NCI-H774 (cell line): ENCODE measurements at places on chromosomes 13 and 19.

GRCh38 chr19:13842291-13843103, 34.4 kb upstream of the NANOS3 start:
- DNase-seq: no peak

DNA sequence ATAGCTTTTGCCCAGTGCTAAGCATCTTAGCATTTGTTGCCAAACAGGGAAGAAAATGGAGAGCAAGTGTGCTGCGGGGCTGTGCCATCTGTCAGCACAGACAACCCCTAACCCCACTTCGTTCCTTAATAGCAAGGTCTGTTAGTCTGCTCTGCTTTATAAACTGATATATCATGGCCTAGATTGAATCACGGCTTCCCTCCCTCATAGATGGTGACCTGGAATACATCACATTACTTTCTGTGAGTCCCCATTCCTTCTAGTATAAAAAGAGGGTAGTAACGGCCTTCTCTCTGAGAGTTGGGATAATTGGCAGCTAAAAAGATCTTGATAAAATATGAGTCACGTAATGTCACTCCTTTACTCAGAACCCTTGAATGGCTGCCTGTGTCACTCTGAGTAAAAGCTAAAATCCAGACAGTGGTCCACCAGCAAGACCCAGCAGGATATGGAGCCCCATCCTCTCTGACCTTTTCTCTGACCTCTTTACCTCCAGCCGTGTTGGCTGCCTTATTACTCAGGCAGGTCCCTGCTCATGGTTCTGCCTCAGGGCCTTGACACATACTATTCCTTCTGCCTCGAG, 151.7 kb downstream of the DLEU7 start:
- no peak for DNase-seq

DNA sequence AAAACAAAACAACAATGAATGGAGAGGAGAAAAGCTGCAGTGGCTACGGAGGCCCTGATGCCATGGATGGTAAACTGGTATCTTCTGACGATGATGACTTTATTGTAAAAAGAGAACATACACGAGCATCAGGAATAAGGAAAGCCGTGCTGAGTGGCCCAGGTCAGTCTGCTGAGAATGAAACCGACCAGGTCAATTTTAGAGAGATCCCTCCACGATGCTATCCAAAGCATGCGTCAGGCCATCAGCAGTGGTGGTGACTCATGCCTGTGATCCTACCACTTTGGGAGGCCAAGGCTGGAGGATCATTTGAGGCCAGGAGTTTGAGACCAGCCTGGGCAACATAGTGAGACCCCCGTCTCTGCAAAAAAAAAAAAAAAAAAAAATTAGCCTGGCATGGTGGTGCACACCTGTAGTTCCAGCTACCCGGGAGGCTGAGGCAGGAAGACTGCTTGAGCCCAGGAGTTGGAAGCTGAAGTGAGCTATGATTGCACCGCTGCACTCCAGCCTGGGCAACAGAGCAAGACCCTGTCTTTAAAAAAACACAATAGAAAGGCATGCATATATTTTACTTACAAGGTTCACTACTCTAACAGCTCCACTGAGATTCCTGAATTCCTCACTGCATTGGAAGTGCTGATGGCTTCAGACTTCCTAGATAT, 62.3 kb downstream of the GADD45B start:
- no peak for DNase-seq

DNA sequence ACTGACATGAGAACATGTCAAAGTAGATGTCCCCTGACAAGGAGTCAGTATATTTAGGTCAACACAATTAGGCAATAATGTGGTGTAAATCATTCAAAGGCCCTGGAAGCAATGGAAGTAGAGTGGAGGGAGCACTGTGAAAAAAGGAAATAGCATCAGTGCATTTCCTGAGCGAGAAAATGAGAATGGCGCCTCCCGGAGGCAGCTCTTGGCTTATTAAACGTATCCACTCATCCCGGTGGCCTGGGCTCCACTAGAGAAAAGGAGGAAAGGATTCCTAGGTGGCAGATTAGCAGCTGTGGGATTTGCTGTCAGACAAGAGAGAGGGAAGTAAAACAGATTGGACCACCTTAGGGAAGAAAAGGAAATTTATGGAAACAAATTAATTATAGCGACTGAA, 173.7 kb upstream of the TMTC4 start:
- no peak for DNase-seq

GRCh38 chr13:44158881-44159632, 214.6 kb upstream of the SERP2 start:
- DNase-seq: no peak

DNA sequence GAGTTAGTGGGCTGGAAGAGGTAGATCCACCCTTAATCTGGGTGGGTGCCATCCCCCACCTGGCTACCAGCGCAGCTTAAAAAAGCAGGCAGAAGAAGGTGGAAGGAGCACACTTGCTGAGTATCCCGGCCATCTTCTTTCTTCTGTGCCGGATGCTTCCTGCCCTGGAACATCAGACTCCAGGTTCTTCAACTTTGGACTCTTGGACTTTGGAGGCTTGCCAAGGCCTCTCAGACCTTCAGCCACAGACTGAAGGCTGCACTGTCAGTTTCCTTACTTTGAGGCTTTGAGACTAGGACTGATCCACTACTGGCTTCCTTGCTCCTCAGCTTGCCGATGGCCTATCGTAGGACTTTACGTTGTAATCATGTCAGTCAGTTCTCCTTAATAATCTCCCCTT, 127.6 kb upstream of the GPC6 start:
- DNase-seq: no peak

GRCh38 chr19:19461671-19462622, 53.4 kb downstream of the TSSK6 start:
- DNase-seq: no peak

DNA sequence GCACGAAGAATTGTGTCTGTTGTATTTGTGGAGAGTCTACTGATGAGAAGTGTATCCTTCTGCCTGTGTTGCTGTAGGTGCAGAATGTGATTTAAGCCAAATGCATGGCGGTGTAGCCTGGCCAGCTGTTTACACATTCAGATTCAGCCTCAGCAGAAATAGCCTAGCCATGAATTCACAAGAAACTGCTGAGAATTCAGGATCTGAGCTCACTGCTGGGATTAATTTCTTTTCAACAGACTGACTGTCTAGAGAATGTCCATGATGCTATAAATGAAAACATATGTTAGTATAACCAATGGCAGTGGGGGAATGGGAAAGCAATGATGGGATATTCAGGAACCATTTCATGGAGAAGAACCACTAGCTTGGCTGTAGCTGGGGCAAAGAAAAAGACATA, 77.4 kb upstream of the RNF113B start:
- DNase-seq: no peak

- DNase-seq: no peak
Observed at GRCh38 chr19:19304186-19304965, 15.9 kb downstream of the SUGP1 start.

DNA sequence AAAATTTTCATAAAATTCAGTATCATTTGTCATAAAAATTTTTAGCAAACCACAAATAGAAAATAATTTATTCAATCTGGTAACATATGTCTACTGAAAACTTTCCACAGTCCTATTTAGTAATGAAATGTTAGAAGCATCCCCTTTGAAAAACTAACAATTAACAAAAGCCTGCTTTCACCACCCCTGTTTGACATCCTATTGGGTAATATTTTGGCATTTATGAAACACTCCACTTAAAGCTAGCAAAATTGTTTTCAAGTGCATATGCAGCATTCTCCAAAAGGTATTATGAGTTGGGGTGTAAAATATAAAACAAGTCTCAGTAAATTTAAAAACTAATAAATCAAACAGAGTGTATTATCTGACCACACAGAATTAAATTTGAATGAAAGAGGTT, 189.4 kb downstream of the NBEA start:
- no peak for DNase-seq

DNA sequence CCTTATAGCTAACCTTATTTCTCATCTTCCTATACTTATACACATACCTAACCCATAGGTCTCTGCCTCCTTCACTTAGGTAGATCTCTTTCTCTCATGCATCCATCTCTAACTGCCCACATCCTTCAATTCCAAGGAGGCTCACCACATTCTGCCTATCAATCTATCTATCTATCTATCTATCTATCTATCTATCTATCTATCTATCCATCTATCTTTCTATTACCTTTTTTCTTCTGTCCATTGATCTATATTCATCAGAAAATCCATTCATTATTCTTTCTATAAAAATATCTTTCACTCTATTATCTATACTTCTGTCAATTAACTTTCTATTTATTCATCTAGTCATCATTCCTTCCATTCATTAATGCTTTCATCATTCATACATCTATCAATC, 11.1 kb upstream of the CYP2A7 start:
- DNase-seq: no peak

DNA sequence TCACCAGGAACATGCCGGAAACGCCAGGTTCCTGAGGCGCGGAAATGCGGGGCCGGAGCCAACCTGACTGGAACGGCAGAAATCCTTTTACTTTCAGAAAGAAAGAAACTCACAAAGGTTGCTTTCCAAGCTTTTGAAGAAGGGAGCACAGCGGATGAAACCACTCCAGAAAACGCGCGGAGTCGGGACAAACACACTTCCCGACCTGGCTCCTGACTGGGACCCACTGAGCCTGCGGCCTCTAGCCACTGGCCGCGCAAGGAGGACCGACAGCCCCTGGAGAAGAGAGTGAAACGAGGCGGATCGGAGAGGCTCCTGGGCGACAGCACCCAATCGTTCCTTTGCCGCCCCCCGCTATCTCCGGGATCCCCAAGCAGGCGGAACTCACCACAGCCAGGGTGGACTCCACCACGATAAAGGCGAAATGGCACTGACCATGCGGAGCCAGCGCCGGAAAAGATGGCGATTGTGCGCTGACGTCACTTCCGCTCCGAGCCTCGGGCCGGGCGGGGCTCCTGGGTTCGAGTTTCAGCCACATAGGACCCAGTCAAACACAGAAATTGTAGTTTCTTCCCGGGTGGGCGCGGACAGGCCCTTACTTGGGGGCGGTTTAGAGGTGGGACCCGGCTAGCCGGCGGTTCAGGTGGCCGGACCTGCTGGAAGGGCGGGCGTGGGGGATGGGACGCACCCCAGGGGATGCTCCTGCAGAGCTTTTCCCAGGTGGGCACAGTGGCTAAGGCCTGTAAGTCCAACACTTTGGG, at the start of gene ZNF121:
Gene ZNF121 (minus strand): TSS at position 432 of the 761 bp plus-strand sequence. CDS start 16,407 bp downstream, outside the sequence.
- peak; percentile 83 for DNase-seq
